ENCODE measurements at places on chromosomes 13 and 19.

DNA sequence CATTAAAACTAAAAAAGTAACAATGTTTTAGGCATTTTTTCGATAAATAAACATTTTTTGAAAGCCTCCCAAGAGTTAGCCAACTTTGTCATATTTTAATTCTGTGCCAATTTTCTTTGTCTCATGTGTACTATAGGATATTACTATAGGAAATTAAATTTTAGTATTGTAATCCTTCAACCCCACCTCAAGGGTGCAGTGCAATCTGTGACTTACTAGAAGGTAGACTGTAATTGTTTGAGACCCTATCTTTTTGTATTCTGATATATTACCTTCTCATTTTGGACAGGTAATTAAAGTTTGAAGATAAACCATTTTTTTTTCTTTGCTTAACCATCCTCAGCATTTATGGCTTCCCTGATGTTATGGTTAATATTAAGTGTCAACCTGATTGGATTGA lies 457.8 kb downstream of the PCDH20 start:
- no peak for DNase-seq

GRCh38 chr13:30045916-30046704 lies 195.7 kb upstream of the UBL3 start:
- no peak for DNase-seq

- no peak for DNase-seq
These were observed 490.0 kb downstream of the PCDH20 start for GRCh38 chr13:60925686-60926085.

DNA sequence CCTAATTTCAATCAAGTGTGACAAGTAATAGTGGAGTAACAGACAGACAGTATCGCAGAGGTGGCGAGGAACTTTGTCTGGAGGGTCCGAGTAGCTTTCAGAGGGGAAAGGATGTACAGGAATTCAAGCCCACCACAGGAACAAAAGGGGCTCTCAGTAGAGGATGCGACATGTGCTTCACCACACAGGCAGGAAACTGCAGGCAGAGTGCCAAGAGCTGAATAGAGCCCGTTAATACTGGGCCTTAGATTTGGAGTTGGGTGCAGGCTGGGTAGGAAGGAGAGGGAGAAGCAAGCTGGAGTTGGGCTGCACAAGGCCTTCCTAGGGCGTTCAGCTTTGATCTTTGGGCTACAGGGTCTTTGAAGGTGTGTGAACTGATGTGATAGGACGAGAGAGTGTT lies 1.2 kb downstream of the CCDC70 start:
- DNase-seq, result no peak

DNA sequence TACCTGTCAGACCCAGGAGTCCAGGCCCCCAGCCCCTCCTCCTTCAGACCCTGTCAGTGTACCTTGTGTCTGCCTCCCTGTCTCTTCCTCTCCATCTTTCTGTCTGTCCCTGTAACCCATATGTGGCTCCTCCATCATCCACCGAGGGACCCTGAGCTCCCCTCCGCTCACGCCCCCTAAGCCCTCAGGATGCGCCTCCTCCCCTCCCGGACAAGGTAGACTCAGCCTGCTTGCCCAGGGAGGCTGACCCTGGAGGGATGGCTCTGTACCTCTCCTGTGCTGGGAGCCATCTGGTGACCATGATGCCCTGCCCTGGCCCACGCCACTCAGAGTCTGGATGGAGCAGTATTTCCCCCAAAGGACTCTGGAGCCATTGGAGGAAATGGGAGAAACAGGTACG lies 1.0 kb upstream of the CAPN12 start:
- no peak for DNase-seq

- DNase-seq, result no peak
These were observed 28.1 kb downstream of the SLC7A1 start for GRCh38 chr13:29567411-29567810.

DNA sequence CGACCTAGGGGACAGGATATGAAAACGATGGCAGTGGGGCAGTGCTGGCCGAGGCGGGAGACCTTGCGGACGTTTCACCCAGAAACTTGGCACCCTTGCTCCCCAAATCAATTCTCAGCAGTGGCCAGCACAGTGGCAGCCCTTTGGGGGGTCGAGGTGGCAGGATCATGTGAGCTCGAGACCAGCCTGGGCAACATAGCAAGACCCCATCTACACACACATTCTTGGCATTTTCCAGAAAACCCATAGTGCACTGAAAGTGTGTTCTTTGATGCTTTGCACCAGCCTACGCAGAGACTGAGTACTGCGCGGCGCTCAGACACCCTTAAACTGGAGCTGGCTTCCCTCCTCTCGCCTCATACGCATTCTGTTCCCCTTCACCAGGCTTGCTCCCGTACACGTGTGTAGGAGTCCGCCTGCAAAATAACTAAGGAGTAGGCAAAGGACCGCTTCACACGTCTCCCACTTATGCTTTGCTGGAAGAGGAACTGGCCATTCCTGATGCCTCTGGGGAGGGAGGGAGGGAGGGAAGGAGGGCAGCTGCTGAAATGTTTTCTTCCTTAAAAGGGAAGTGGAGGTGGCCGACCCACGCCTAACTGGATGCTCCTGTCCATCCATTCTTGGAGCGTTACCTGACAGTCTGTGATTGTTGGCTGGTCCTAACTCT lies 23.5 kb upstream of the MIER2 start:
- DNase-seq, result no peak

DNA sequence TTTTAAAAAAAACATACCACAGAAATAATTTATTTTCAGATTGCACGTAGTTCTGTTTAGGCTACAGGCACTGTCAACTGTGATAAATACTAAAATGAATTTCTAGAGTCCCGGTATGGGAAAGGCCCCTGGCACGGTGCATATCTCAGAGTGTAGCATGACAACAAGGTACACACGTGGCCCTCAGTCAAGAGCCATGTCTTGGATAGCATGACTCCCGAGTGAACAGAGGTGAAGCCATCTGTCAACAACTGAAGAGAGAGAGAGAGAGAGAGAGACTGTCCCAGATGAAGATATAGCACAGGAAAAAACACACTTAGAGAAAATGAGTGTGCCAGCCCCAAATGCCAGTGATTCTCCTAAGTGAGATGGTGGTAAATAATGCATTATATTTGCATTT lies 297.5 kb downstream of the MYO16 start:
- no peak for DNase-seq

GRCh38 chr13:19179916-19180315 lies 1.7 kb downstream of the TUBA3C start:
- DNase-seq, result no peak

DNA sequence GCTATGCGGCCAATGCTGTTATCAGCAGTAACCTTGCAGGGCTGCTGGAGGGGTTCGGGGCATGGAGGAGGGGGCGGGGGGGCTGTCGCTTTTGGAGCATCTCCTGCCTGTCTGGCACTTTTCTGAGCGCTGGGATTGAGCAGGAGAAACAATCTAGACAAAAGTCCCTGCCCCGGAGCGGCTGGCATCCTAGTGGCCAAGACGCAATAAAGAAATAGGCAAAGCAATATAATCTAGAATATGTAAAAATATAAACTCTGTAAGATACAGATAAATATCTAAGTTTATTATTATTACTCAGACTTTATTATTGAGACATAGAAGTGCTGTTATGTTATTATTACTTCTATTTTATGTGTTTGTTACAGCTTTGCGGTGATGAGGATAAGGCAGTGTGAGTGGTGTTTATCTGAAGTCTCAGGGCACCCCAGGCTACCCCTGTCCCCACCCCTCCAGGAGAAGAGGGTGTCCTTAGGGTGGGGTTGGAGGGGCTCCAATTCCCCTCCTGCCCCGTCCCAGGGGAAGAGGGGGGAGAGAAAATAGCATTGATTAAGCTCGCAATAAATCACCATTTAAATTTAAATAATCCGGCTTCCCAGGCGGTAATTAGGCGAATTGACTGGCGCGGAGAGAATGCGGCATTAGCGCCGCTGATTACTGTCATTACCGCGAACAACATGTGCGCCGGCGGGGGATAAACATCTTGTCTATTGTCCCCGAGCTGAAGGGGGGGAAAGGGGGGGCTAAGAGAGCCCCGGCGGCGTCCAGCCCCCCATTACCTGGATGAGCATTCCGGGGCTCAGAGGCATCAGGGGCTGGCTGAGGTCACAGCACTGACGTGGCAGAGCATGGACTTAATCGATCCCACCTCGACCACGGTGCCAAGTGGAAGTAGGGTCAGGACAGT lies 3.2 kb downstream of the NPAS1 start:
- DNase-seq, result no peak

- DNase-seq, result peak; percentile 40
These were observed 21.8 kb downstream of the HCN2 start for GRCh38 chr19:611481-611868.

DNA sequence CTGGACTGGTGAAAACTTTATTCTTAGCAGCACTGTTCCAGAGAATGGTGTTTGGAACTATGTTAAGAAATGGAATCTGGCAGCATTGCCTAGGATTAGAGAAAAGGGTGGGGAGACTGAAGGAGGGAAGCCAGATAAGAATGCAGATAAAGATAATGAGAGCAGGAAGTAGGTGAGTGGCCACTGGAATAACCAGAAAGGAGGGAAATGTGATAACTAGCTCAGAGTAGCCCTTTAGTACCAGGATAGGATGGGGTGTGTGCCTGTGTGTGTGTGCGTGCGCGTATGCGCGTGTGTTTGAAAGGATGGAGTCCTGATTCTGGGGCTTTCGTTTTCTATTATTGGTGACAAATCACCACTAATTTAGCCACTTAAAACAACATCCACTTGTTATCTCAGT lies 33.4 kb upstream of the FRY start:
- no peak for DNase-seq
